ENCODE measurements at places on chromosomes 6 and 20. TPM values are rescaled to one million over a fixed set of nuclear protein-coding genes. Genes with fewer than 3 reads are reported as not detected.

- DNase-seq: no peak
Observed at GRCh38 chr6:87197547-87197946, 42.2 kb downstream of the ZNF292 start.

- DNase-seq: no peak
Observed at GRCh38 chr6:148528292-148528691, 185.7 kb downstream of the SASH1 start.

DNA sequence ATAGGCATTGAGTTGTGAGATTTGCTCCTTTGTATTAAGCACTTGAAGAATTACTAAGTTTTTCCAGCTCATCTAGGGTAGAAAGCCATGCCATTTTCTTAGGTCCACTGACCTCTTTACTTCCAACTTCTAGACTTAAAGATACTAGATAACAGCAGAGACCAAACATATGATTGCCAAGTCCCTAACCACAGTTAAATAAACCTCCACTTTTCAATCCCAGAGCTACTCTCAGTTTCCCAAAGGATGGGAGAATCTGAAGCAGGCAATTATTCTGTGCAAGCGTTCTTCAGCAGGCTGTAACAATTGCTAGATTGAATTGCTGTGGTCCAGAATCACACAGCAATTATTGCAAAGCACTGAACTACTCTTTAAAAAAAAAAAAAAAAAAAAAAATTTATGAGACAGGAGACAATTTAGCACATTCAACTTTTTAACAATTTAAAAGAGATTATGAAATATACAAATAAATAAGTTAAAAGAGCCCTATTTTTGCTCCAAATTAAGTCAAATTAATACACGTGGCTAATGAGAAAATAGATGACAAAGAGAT lies 104.0 kb upstream of the PRSS16 start:
- DNase-seq: no peak

DNA sequence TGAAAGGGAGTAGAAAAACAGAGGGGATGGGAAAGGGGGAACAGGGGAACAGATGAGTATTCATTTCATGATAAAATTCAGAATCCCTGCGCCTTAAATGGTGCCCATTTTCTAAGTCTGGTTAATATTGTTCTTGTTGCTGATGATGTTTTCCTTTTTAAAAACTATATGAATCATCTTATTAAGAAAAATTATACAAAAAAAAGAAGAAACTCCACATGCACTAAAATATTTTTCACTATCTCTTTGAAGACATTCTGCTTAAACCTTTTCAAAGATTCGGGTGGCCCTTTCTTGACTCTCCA lies 1.1 kb upstream of the TFAP2B start:
- DNase-seq: no peak

DNA sequence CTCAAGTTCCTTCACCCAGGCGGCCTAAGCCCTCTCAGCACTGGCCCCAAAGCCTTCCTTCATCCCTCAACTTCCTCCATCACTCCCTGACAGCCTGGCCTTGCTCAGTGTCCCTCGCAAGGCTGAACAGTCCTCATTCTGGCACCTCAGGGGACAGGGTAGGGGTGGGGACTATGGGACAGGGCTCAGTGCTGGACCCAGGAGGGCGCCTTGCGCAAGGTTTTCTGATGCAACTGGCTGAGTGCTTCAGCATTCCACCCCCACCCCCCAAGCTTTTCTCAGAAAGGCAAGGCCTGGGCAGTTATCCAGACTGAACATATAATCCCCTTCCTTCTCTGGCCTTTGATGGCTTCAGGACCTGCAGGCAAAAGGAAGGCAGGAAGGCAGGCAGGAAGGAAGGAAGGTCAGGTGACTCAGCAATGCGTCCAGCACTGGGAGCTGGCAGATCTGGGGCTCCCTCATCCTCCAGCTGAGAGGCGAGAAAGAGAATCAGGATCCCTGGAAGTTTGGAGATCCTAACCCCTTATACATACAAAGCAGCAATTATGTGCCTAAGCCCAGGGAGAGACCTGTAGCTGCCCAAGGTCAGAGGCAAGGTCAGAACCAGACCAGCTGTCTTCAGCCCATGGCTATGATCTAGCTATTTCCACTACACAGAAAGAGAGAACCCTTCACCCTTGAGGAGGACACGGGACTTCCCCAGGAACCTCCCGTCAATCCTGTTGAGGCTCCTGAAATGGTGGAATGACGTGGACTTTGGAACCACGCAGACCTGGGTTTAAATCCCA lies 8.6 kb upstream of the TRIB3 start:
- DNase-seq: no peak

PDYN gene
- total RNA-seq: not detected

STX7 gene
- 54.9 TPM for total RNA-seq

- DNase-seq: peak; percentile 43
Observed at GRCh38 chr20:1330075-1330830, 1.3 kb upstream of the SDCBP2 start.

DNA sequence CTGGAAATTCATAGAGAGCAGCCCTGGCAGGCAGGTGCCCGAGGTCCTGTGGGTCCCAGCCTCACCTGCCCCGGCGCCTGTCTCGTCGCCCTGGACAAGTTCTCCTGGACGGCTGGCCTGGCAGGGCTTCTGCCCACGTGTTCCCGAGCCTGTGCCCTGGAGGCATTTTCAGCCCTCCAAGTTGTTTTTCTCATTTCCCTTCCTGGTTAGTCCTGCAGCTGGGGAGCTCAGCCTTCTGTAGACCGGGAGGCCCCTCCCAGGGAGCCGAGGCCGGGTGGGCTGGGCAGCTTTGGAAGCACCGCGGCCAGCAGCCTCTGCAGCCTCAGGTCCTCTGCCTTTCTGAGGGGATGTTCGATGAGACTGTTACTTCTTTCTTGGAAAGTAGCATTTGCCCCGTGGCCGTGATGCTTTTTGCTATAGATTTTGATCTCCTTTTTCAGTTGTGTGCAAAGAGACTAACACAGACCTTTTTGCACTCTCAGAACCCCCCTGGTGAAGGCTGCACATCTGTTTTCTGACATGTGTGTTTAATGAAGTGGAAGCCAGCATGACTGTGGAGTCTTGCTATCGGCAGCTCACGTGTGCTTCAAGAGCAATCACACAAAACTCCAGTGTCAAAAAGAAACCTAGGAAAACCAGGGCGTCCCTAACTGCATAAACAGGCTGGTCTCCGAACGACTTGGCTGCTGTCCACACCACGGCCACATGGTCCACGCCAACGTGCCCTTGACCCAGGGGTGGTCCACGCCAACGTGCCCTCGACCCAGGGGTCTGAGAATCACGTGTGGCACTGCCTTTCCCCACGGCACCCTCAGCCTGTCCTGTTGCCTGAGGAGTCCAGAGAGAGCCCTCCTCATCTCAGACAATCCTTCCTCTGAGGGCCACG lies 207.5 kb downstream of the SMOC2 start:
- DNase-seq: no peak

GRCh38 chr20:35133031-35133430 lies 14.1 kb downstream of the EDEM2 start:
- DNase-seq: no peak

GRCh38 chr6:53436526-53437303 lies 88.0 kb upstream of the ELOVL5 start:
- no peak for DNase-seq

GMPR gene
- total RNA-seq: not detected

- no peak for DNase-seq
Observed at GRCh38 chr6:155782739-155783459, 327.3 kb upstream of the NOX3 start.

- DNase-seq: no peak
Observed at GRCh38 chr20:23257106-23257761, 93.4 kb upstream of the NXT1 start.

GRCh38 chr20:46050885-46051284 lies 21.9 kb downstream of the SLC12A5 start:
- DNase-seq: no peak

DNA sequence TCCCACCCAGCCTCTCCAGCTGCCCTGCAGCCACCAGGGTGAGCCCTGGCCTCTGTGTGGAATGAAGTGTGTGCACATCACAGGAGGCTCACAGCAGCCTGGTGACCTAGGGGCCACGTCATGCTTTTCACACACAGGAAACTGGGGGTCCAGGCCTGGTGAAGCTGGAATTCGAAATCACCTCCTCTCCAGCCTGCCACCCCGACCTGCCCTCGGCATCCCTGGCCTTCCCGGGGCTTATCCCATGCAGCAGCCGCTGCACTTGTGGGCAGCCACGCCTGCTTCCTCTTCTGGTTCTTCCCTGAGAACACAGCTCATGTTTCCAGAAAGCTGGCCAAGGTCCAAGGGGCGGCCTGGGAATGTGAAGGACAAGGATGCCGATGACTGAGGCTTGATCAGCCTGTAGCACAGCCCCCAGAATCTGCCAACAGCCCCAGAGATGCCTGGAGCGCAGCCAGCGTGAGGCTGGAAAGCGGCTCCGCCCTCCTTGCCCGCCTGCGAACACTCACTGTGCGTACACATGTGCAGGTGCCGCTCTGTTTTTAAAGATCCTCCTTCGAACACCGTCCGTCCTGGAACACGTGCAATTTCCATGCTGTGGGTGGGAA lies 4.2 kb upstream of the NTSR1 start:
- DNase-seq: peak; percentile 71

RAD21L1 gene
- total RNA-seq: not detected

GRCh38 chr6:73523434-73524123 lies 2.7 kb upstream of the EEF1A1 start:
- peak; percentile 91 for DNase-seq

DTNBP1 gene
- total RNA-seq: 12.8 TPM

XKR7 gene
- not detected for total RNA-seq

CHRNA4 gene
- total RNA-seq: not detected

PTGIS gene
- 30.5 TPM for total RNA-seq

MROH8 gene
- 0.54 TPM for total RNA-seq

GPSM3 gene
- total RNA-seq: 11.3 TPM

GRCh38 chr6:110949679-110950285 lies 8.7 kb upstream of the GTF3C6 start:
- DNase-seq: peak; percentile 3

SNX3 gene
- 110 TPM for total RNA-seq

DNAH8 gene
- not detected for total RNA-seq

DNA sequence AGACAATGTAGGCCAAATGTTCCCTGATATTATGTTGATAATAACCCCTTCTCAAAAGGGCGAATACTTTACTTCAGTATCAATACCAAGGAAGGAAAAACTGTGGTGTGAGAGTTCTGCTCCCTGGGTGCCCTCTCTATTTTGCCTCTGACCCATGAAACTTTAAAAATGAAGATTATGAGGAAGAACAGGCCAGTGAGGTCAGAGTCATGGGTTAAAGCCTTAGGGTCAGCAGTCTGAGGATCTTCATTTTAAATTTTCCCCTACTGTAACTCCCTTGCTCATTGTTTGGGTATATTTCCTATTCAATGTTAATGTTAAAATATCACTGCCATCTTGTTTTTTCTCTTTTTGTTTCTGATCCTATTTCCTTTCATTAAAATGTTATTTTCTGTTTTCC lies 47.9 kb downstream of the PRKN start:
- no peak for DNase-seq

- DNase-seq: no peak
Observed at GRCh38 chr6:22622813-22623212, 53.4 kb downstream of the HDGFL1 start.

DNA sequence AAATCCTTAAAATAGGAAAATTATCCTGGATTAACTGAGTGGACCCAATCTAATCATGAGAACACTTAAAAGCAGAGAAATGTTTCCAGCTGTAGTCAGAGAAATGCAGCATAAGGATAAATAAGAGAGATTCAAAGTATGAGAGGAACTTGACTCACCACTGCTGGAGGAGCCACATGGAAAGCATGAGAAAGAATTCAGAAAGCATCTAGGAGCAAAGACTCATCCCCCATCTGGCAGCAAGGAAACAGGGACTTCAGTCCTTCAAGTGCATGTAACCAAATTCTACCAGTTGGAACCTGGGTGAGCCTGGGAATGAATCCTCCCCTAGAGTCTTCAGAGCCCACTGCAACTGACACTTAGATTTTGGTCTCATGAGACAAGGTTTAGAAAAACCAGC lies 33.7 kb downstream of the RNF146 start:
- no peak for DNase-seq

- DNase-seq: no peak
Observed at GRCh38 chr6:17311595-17312311, 30.6 kb downstream of the RBM24 start.

- DNase-seq: no peak
Observed at GRCh38 chr6:97052896-97053295, 128.4 kb downstream of the KLHL32 start.

DNA sequence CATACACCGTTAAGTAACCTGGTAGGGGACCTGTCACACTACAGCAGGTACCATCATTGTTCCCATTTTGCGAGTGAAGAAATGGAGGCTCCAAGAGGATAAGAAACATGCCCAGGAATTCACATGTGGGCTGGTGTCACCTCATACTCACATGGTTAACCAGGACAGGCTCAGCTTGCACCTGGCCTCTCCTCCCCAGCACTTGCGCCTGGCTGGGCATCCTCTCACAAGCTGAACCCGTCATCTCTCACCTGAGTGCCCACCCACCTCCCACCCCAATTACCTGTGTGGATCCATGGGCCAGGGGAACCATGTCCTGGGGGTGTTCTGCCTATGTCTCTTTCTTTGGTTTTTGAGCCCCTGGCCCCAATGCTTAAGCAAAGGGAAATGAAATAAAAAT lies 1.5 kb downstream of the SFTA2 start:
- DNase-seq: no peak

HAO1 gene
- total RNA-seq: 1.1 TPM

GRCh38 chr20:36093025-36093803 lies 61.3 kb upstream of the EPB41L1 start:
- peak; percentile 77 for DNase-seq

GRCh38 chr6:43052842-43053544 lies 658 bp downstream of the CUL7 start:
- no peak for DNase-seq

PLCB4 gene
- 30.5 TPM for total RNA-seq

DNA sequence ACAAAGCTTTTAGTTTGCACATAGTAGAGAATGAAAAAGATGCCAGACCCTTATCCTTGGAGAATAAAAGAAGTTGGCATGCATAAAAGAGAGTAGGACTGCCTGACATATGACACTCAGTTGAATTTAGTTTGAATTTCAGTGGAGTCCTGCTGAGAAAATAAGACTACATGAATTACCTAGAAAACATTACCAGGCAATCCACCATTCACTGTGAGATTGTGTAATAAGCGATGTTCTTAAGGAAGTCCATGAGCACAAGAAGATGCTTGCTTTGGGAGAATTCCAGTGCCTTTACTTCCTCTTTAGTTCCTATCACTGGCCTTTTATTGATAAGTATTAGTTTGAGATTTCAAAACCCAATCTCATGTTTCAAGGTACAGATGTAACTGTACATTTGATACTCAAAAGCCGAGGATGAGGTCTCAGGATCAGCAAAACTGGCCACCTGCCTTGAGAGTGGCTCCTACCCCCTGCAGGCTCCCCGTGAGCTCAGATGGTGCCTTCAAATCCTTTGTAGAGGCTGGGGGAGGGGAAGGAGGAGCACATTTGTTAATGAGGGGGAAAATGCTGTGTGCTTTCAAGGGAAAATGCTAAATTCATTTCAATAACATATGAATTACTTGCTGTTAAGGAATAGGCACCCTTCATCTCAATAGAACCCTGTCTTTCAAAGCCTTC lies 11.2 kb upstream of the UNC93A start:
- DNase-seq: no peak

SPTLC3 gene
- 21.9 TPM for total RNA-seq

COL19A1 gene
- total RNA-seq: 0.67 TPM

MATN4 gene
- total RNA-seq: not detected

- DNase-seq: no peak
Observed at GRCh38 chr6:136014454-136015437, 163.2 kb downstream of the PDE7B start.

- DNase-seq: no peak
Observed at GRCh38 chr20:62819494-62820174, 2.8 kb downstream of the COL9A3 start.

Data from Peyer's patch (tissue), 4 donors.